Inflammatory macrophage treated with lipopolysaccharide for 4 hours (primary cell): ENCODE measurements at places on chromosomes 3 and 15.

DNA sequence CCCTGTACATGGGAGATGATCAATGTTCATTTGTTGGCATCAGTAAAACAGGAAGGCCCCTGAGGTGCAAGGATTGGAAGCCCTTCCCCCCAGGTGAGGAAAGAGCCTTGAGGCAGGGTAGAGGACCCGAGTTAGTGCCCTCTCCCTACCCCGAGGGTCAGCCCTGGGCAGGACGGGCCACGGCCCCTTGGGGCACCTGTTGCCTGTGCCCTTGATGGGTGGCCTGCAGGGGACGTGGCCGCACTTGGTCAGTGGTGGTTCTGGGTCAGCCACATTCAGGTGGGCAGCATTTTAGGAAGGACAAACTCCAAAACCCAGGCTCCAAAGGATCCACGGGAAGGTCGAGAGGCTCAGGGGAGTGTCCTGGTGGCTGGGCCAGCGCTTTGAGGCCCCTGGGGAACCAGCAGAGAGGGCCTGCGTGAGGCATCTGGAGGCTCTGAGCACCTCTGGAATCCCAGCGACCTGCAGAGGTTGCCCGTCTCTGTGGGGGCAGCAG is 15.8 kb upstream of the RPUSD3 start:
- DNase-seq = no peak

DNA sequence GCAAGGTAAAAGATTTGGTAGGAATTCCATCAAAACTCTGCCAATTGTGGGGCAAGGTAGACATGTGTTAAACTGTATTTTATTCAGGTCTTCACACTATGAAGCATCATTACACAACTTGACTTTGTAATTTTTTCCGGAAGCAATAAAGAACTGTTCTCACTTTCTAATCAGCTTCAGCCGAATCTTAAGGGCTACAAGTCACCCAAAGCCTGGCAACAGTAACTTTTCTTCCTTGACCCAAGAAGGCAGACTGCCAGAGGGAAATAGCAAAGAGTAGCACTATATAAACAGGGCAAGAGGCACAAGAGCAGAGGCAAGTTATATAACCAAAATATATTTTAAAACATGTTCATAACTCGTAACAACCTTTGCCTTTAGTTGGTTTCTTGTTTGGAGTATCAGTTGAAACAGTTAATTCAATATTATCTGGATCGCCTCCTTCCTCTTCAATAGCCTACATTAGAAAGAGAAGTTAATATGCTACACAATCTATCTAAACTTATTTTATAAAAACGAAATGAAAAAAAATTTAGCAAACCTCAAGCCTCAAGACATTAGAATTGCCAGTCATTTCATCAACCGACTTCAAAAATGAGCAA is 1.4 kb downstream of the SLTM start:
- peak; percentile 81 for DNase-seq

GRCh38 chr3:21059404-21059803 is 691.6 kb downstream of the ZNF385D start:
- DNase-seq = no peak

GRCh38 chr3:31343075-31343474 is 189.7 kb upstream of the STT3B start:
- DNase-seq = no peak

GRCh38 chr3:189109145-189109544 is 62.6 kb upstream of the TPRG1 start:
- DNase-seq = no peak

DNA sequence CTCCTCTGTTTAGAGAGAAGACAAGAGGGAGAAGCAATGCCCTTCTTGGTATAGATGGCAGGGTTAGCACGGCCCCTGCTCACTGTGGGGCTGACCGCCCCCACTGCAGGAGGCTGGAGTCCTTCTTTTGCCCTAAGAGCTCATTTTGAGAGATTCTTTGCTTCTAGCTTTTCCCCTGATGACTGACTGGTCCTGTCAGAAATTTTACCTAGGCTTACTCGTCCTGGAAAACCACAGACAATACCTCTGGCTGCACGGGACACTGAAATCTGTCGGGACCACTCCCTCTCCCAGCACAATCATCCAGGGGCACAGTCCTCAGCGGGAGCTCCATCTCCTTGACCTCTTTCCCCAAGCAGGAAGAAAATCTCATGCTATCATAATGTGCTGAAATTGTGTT is 143.0 kb upstream of the RGMA start:
- DNase-seq = no peak

GRCh38 chr15:32918547-32918946 is 200.7 kb downstream of the GREM1 start:
- no peak for DNase-seq

DNA sequence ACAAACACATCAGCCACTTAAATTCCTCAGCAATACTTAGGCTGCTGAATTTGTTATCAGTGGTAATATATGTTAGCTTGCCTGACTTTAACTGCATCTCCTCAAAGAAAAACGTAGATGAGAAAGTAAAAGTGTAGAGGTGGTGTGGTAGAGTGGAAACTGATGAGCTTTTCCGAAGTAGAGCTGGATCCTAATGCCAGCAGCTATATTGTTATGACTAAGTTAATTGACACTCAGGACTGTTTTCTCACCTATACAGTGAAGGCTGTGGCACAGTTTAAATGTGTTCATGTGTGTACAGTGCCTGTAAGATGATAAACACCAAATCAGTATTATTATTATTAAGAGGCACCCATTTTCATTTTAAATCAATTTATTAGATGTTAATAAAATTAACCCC is 174.9 kb downstream of the TNIK start:
- DNase-seq = no peak

DNA sequence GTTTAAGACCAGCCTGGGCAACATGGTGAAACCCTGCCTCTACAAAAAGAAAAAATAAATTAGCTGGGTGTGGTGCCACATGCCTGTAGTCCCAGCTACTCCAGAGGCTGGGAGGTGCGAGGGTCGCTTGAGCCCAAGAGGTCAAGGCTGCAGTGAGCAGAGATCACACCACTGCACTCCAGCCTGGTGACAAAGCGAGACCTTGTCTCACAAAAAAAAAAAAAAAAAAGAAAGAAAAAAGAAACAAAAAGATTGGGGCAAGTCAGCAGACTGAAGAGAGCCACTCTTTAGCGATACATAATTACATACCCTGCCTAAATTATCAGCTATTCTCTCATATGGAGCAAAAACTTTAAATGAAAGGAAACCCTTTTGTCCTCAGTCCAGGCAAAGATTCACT is 53.6 kb upstream of the MAP3K13 start:
- DNase-seq = no peak

DNA sequence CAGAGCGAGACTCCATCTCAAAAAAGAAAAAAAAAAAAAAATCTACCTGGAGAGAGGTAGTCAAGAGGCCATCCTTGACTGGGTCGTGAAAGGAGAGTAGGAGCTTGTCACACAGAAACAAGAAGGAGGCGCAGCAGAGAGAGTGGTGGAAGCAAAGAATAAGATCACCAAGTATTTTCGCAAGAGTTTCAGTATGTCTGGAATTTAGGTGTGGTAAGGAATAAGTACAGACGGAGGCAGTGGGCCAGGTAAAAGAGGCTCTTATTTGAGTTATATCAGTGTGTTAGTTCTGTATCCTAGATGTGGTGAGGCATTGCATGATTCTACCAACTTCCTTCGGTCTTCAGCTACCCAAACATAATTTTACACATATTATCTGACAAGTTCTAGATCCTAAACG is 14.6 kb upstream of the ATP10A start:
- DNase-seq = no peak

- DNase-seq = no peak
These were observed 95.6 kb upstream of the THRB start for GRCh38 chr3:24589931-24590880.

DNA sequence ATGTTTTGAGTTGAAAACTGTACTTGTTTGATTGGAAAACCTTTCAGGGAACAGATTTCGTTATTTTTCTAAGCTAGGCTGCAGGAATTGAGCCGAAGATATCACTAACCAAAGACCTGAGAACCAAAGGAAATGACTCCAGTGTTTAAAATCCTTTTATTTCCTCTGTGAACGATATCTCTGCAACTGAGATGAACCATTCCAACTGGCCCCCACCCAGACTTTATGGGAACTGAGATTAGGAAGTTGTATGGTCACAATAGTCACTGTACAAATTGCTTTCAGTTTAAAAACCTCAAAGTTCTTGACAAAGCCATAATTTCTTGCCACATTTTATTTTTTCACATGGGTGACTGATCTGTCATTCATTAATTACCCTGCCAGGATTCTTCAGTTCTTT is 232.4 kb downstream of the RBMS3 start:
- DNase-seq = peak; percentile 36

- DNase-seq = no peak
These were observed 71.5 kb downstream of the ETFA start for GRCh38 chr15:76239786-76240185.

GRCh38 chr15:70528270-70528706 is 235.1 kb downstream of the UACA start:
- peak; percentile 86 for DNase-seq

DNA sequence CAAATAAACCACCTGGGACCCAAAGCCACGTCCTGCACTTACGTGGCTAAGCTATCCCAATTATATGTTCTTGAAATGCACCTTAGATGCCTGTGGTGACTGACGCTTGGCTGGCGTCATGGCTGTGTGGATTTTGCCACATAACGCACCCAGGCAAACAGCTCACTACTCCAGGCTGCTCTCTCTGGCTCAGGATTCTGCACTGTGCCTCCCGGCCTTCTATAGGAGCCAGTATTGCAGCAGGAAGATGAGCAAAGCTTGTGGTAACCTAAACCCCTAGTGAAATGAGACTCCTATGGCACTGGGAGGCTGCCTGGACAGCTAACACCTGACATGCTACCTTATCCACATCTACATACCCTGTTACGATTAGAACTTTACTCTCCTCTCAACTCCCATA is 179.3 kb downstream of the THRB start:
- no peak for DNase-seq

GRCh38 chr3:45848392-45848791 is 6.5 kb upstream of the LZTFL1 start:
- DNase-seq = no peak

DNA sequence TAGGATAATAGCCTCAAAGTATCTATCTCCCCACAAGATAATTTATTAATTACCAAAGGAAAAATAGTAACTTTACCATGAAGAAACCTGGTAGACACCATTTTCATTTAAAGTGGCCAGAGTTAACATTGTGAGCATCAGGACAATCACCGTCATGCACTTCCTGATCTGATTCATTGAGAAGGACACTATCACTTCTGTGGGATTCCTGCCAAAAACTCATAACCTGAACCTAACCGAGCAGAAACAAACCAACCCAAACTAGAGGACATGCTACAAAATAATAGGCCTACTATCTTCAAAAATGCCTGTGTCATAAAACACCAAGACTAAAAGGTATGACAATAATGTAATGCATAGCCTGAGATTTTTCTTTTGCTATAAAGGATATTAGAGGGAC is 39.0 kb downstream of the FSIP1 start:
- no peak for DNase-seq

- DNase-seq = no peak
These were observed 100.9 kb downstream of the MYO5A start for GRCh38 chr15:52427804-52428203.

DNA sequence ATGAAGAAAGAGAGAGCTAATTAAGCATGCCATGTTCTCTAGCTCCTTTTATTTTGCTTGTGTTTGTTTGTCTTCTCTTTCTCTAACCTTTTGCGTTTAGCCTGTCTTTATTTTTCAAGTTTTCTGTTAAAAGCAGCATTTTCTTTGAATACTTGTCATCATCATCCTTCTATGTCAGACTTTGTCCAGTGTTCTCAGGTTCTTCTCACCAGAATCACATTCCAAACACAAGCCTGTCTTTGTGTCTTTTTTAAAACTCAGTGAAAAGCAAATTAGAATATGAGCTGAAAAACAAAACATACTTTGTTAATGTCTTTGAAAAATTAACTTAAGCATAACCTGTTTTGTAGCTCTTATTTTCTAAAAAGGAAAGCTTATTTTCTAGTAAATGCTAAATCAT is 62.4 kb downstream of the LEKR1 start:
- DNase-seq = no peak

GRCh38 chr15:99385005-99385669 is 133.9 kb downstream of the LRRC28 start:
- DNase-seq = no peak

DNA sequence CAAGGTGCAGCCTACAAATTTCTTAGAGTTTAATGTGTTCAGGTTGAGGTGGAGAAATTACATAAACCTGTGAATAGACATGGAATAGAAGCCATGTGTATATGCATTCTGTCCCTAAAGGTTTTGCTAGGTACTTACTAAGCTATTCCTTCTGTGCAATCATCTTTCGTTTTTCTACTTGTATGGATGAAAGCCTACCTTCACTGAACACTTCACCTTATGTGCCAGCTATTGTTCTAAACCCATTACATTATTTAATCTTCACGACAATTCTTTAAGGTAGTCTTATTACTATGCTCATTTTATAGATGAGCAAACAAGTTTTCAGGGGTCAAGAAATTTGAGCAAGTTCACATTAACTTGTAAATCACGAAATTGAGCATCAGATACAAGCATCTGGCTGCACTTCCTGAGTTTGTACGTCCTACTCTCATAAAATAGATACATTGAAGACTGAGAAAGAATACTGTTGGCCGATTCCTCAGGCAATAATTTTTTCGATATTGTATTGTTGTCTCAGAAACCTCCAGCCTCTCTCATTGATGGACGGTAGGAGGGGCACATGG is 635 bp upstream of the RCN2 start:
- DNase-seq = no peak

GRCh38 chr15:29129926-29130325 is 139.7 kb downstream of the NSMCE3 start:
- no peak for DNase-seq

GRCh38 chr3:144244662-144245061 is 273.0 kb downstream of the DIPK2A start:
- DNase-seq = no peak

DNA sequence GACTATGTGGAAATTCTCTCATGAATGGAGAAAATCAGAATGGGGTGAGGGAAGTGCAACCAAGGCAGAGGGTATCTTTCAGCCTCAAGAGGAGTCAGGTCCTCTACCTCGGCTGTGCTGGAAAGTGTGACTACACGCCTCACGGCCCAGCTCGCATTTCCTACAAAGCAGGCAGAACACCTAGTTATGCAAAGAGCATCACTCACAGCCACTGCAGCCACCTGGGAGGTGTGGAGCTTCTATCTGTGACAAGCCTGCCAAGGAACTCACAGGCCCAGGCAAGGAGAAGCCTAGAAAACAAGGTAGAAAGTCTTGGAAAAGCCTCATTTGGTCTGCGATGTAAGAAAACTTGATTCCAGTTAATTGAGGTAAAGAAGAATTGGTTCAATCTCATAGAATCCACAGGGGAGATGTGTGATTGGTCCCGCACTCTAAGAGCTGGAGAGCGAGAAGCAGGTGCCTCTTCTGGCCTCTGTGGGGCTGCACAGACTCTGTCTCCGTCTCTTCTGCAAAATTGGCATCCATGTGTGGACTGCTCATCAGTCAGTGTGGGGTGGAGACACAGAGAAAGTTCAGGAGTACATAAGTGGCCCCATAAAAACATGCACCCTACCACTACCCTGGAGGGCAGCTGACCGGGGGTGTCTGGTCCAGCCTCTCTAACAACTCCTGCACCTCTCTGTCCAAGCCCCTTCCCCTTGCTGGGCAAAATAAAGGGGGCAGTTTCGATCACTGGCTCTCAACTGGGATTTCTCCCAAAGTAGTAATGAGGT is 76.8 kb downstream of the TAMM41 start:
- DNase-seq = no peak
